ENCODE measurements at places on chromosomes 1 and 21. TPM values are rescaled to one million over a fixed set of nuclear protein-coding genes. Genes with fewer than 3 reads are reported as not detected.
A peak's percentile ranks its signal among the peaks of the same experiment; 100 is the strongest.

DNA sequence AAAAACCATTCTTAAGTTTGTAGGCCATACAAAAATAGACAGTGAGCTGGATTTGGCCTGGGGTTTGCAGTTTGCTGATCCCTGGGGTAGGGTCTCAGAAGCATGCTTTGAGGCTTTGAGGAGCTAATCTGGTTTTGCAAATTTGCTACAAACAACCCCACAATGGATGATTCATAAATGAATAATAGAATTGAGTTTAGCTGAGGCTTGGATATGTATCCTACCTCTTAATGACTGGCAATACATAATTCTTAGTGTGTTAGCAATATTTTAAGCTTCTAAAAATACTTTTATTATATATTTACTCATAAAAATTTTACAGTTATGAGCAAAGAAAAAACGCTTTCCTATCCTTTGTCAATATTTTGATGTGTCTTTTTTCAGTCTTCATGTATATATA, 50.6 kb downstream of the ROR1 start:
- no peak for DNase-seq

DNA sequence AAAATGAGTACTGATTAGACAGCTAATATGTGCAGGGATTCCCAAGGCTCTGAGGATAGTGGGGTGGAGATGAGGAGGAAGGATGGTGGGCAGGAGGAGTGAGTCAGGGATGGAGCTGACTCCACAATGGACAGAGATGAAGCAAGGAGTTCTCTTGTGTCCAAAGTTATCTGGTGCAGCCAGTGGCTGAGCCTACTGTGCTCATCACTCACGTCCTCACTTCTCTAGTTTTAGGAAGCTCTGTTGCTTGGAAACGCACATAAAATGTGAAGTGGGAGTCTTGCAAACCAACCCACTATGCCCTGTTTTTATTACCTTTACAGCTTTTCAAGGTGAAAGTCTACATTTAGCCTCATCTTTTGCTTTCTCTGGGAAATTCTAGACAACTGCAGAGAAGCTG, 36.5 kb upstream of the SAMD13 start:
- no peak for DNase-seq

GRCh38 chr1:245051349-245052221, 103.2 kb upstream of the KIF26B start:
- peak; percentile 87 for DNase-seq

DNA sequence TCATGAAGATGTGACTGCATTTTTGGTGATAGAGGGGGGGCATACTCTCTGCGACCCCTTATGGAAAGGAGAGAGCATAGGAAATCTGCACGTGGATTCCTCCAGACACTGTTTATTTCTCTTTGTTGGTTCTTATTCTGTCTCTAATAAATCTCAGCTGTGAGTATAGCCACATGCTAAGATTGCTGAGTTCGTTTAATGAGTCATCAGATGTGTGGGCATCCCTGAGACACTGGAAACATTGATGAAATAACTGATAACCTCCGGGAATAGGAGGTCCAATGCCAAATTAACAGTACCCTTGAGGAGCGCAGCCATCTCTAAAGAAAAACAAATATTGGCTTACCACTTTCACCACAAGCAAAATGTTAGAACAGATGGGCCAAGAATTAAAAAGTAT, 880.2 kb upstream of the NEGR1 start:
- DNase-seq: no peak

DNA sequence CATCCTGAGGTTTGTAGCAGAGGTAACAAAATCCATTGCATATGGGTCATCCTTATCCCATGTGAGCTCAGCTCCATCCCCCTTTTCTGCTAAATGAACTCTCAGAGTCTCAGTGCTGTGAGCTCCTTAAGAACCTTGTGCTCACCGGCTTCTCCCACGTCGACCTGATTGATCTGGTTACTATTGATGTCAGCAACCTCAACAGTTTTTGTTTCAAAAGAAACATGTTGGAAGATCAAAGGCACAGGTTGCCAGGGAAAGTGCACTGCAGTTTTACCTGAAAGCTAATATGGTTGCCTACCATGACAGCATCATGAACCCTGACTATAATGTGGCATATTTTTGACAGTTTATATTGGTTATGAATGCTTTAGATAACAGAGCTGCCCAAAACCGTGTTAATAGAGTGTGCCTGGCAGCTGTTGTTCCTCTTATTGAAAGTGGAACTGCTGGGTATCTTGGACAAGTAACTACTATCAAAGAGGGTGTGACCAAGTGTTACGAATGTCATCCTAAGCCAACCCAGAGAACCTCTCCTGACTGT, 131.4 kb downstream of the HS2ST1 start:
- DNase-seq: no peak

DNA sequence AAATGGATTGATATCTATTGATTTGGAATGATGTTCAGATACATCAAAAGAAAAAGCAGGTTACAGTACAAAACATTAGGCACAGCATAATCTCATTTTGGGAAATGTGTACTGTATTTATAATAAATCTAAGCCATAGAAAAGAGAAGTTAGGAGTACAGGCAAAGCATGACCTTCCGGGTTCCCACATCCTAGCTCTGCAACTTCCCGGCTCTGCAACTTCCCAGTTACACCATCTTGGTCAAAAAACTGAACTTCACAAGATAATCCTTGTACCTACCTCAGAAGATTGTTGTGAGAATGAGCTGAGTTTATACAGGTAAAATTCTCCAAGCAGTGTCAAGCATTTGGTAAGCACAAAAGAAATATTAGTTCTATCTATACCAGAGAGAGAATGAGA, 21.7 kb upstream of the SLC44A3 start:
- DNase-seq: no peak

- no peak for DNase-seq
Measured at GRCh38 chr1:114428083-114428754, 82.8 kb downstream of the TRIM33 start.

- no peak for DNase-seq
Measured at GRCh38 chr1:5711079-5711478, 281.1 kb downstream of the NPHP4 start.

GRCh38 chr1:93605026-93605568, 76.5 kb downstream of the BCAR3 start:
- DNase-seq: peak; percentile 51

- DNase-seq: no peak
Measured at GRCh38 chr1:185291159-185291558, 25.9 kb downstream of the IVNS1ABP start.

DNA sequence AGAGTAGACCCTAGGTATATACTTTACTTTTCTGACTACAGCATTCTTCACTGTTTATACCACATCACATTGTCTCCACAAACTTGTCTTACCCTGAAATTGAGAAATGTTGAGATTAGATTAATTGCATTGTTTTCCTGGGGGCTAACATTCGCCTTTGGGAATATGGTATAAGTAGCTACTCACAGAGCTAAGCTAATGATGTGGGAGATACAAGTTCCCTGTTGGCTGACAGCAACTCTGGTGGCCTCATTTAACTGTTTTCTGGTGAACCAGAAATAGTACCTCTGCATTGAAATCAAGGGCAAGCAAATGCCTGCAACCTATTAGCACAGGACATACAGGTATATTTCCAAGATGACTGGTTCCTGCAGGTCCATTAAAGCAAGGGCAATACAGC, 13.2 kb upstream of the VCAM1 start:
- no peak for DNase-seq

- DNase-seq: no peak
Measured at GRCh38 chr1:203480084-203480483, 4.5 kb downstream of the PRELP start.

DNA sequence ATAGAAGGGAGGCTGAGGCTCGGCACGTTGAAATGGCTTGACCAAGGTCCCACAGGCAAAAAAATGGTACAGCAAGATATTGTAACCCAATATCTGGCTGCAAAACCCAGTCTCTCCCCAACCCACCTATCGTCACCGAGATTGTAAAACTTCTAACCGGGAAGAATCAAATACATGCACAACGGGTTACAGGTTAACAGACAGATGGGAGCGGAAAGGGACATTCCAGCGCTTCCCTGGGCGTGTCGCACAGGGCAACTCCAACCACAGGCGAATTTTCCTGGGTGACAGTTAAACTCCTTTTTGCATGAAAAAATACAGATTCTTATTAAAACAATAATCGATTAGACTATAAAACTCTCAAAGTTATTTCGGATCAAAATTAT, 31.8 kb upstream of the JUN start:
- DNase-seq: peak; percentile 90

Gene LCA5L
- polyA plus RNA-seq: 2.0 TPM

Gene ZFP69
- 4.5 TPM for polyA plus RNA-seq
